ENCODE measurements at places on chromosomes 12 and 14. TPM values are rescaled to one million over a fixed set of nuclear protein-coding genes. Genes with fewer than 3 reads are reported as not detected.
A peak's percentile ranks its signal among the peaks of the same experiment; 100 is the strongest.

PTMS gene
- 281 TPM for total RNA-seq

SLC48A1 gene
- 11.9 TPM for total RNA-seq

- no peak for DNase-seq
Measured at GRCh38 chr12:83261998-83262397, 575.3 kb downstream of the TMTC2 start.

GRCh38 chr12:62931477-62931876 lies 3.5 kb downstream of the PPM1H start:
- DNase-seq: no peak

- no peak for DNase-seq
Measured at GRCh38 chr12:51062631-51063397, 14.7 kb downstream of the LETMD1 start.

TAS2R42 gene
- total RNA-seq: not detected

SERPINA6 gene
- not detected for total RNA-seq

DNA sequence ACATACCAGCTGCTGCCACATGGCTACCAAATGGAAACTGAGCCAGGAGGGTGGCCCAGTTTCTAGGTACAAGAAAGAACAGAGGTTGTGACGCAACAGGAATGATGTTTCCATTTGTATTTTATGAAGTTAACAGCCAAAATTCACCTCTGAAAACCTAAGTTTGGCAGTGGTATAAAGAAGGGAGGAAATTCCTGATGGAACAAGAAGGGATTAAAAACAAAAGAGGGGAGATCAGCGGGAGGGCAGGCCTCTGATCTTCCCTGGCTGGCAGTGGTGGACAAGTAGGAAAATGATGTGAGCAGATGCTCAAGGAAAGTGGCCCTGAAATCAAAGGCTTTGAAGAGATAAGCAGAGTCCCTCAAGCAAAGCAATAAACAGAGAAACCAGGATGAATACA lies 47.3 kb upstream of the BCL2L14 start:
- DNase-seq: no peak

DNA sequence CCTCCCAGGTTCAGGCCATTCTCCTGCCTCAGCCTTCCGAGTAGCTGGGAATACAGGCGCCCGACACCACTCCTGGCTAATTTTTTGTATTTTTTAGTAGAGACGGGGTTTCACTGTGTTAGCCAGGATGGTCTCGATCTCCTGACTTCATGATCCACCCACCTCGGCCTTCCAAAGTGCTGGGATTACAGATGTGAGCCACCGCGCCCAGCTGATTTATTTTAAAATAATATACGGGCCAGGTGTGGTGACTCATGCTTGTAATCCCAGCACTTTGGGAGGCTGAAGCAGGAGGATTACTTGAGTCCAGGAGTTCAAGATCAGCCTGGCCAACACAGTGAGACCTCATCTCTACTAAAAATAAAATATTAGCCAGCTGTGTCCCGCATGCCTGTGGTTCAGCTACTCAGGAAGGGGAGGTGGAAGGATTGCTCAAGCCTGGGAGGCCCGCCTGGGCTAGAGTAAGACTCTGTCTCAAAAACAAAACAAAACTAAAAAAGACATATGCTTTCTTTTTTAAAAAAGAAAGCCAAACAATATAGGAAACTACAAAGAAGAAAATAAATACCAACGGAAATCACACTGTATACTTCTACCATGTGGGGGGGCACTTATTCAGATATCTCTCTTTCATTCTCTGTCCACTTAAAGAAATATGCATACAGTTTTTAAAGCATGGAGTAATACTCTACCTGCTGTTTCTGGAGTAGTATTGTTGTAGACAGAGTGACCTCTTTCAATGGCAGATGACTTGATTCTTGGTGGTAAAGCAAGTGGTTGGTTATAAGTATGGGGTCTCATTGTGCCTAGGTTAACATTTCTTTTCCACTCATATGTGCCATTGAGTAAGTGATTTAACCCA lies 930 bp upstream of the MIA2 start:
- DNase-seq: no peak

DNA sequence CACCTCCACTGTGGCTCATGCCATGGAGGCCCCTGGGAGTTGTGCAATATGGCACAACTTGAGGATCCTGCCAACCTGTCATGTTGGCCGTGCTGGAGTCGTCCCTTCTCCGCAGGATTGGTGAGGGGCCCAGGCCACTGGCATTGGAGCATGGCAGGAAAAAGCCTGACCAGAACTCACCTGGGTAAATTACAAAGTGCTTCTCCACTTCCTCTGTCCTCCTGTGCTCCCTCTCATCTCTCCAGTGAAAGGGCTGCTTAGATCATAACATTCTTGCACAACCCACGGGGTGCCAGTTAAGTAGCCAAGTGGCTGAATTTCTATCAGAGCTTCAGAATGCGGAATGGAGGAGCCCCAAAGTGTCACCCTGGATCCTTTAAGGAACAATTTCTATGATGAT lies 381.0 kb downstream of the DPF3 start:
- DNase-seq: no peak

- DNase-seq: no peak
Measured at GRCh38 chr12:131028587-131029338, 75.1 kb downstream of the ADGRD1 start.

IL22 gene
- total RNA-seq: not detected

DNA sequence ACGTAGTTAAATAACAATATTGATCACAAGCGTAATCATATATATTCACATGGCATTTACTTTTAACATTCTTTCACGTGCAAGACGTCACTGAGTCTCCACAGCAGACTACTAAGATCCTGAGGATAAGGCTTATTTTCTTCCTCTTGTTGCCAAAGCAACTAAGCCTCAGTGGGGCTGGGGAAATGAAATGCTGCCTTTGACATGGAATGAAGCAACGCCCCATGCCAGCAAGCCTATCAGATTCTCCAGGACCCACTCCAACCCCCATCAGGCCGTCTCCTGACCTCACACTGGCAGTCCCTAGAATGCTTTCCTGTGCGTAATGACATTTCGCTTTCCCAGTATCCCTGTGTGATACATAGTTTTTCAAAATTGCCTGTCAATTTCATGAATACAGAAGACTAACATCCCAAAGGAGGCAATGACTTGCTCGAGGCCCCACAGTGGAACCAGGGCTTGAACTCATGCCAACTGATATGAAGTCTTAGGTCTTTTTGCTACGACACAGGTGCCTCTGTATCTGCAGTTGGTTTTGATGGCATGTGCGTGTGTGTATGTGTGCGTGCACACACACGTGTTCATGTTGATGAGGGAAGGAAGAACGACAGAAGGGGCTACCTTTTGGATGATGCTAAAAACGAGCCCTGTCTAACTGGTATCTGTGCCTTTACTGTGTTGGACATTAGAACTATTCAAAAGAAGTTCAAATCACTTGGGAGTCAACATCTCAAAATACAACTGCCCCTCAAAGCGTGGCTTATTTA lies 239.1 kb downstream of the VRK1 start:
- DNase-seq: no peak

DNA sequence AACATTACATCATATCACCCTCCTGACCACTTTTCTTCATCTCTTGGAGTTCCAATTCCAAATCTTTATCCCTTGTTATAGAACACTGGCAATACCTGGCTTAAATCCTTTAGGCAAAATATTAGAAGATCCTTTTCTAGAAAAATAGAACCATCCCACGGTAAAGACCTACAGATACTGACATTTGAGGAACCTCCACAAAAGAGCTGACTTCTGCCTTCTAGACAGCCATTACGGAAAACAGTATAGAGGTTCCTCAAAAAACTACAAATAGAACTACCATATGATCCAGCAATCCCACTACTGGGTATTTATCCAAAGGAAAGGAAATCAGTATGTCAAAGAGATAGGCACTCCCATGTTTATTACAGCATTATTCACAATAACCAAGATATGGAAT lies 241.7 kb upstream of the AMIGO2 start:
- DNase-seq: no peak

- DNase-seq: no peak
Measured at GRCh38 chr12:121289962-121290361, 6.5 kb downstream of the CAMKK2 start.

GRCh38 chr14:49250109-49250508 lies 336.1 kb downstream of the RPS29 start:
- DNase-seq: no peak

- DNase-seq: no peak
Measured at GRCh38 chr14:74906925-74907521, 16.0 kb downstream of the RPS6KL1 start.

DNA sequence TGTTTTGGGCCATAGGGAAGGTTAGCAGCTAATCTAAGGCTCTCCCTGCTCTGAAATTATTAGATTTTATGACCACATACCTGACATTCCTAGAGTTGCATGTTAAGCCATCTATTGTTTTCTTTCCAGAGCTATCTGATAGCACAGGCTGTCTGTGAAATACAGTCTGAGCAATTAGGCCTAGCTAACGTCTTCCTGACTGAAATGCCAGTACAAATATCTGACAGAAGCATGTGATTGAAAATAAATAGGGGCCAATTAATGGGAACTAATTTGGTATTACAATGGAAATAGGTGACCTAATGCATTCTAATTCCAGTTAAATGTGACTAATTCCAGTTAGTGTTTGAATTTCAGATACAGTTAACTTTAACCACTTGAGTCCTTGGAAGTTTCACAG lies 115.2 kb downstream of the C12orf75 start:
- peak; percentile 96 for DNase-seq

ANAPC5 gene
- 96.8 TPM for total RNA-seq

- no peak for DNase-seq
Measured at GRCh38 chr12:21677622-21678277, 20.1 kb upstream of the LDHB start.

DNA sequence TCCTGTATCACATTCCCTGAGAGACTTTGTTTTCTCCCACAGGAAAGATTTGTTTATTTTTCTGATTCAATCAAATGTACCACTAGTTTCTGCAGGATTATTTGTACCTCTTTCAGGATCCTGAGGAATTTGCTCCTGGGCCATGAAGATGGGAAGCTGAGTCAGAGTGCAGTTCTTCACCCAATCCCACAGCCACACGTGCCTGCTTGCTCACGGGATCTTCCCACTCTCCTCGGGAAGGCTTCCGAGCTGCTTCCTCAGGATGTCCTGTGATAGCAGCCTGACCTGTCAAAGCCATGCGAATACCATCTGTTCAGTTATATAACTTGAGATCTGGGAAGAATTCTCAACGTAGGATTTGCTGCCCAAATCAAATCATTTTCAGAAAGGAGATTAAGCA lies 41.8 kb upstream of the HIF1A start:
- peak; percentile 78 for DNase-seq

GRCh38 chr14:89254166-89254909 lies 162.7 kb downstream of the FOXN3 start:
- DNase-seq: no peak

METTL25 gene
- 4.8 TPM for total RNA-seq

ADCY4 gene
- 115 TPM for total RNA-seq

DNA sequence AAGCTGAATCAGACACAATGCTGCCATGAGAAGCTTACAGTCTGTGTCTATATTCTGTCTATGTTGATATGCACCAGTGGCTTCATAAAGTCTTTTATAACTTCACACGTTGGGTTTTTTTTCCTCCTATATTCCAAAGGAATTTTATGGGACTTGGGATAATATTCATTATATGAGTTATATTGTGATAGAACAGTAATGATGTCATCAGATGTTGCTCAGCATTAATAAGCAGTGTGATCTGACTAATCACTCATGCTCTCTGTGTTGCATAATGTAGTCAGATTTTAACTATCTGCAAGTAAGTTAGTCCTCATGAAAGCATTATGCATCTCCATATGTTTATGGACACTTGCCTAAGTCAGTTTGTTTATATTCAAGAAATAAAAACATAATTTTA lies 159.6 kb downstream of the PLCZ1 start:
- DNase-seq: no peak

- no peak for DNase-seq
Measured at GRCh38 chr14:61099216-61099835, 118.3 kb downstream of the SLC38A6 start.

DNA sequence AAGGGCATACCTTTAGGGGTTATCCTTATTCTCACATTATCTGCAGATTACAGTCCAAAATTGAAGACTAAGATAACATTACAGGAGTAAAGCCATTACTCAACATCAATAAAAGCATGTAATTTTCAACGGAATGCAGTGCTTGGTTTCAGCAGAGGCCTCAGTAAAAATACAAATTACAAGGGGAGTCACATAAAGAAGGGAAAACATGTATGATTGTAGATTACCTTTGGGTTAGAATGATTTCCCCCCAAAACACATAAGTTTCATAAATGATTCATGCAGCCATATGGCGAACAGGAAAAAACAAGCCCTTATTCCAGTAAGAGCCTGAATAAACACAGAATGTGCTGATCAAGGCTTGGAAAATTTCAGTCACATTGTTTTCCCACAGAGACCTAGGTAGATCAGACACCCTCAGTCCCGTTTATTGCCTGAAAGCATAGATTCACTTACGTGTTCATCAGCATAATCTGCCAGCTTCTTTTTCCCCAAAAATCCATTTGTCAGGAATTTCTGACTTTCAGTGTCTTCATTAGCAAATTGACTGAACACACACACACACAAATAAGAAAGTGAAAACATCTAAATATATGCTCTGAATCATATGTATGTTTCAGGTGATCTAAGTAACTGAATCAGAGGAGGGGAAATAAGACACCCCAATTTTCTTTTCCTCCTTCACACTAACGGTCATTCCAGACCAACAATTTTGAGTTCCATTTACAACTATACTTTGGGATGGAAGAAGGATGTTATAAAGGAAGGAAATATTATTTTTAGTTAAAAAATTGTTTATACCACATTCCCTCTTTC lies 37.5 kb downstream of the SLC38A4 start:
- peak; percentile 69 for DNase-seq

DNA sequence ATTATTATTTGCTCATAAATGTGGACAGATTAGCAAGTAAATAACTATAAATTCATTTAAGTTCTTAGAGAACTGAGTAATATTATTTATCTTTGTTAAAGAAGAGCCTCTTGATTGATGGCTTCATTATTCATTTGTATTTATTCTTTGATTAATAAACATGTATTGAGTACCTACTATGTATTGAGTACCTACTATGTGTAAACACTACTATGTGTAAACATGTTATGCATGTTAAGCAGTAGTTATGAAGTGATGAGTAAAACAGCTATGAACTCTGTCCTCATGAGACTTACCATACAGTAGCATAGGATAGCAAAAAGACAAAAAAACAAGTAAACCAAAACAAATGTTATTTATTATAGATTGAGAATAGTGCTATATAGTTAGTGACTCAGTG lies 61.9 kb downstream of the MNAT1 start:
- DNase-seq: no peak

TTC9 gene
- 0.76 TPM for total RNA-seq

Data from glomerular endothelial cell (primary cell).